ENCODE measurements at places on chromosomes 4 and X.

DNA sequence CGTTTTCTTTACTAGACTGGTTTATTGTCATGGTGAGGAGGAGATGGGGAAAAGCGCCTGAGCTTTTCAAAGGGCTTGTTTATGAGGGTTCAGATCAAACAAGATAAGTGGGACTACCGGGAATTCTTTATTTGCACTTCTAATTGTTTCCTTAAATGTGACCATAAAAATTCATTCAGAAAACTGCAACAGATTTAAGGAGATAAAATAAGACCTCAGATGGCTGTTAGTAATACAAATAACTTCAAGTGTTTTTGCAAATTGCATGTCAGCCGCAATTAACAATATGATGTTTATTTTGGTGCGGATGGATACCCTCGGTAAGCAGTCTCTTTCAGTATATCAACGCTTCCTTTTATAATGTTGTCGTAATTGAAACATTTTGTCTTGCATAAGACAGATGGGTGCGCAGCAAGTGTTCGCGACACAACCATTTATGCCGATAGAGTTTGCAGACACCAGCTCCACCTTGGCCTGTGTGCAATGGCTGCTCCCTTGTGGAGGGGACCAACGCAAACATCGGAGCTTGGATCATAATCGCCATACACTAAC is 151.0 kb downstream of the C4orf33 start:
- no peak for DNase-seq

DNA sequence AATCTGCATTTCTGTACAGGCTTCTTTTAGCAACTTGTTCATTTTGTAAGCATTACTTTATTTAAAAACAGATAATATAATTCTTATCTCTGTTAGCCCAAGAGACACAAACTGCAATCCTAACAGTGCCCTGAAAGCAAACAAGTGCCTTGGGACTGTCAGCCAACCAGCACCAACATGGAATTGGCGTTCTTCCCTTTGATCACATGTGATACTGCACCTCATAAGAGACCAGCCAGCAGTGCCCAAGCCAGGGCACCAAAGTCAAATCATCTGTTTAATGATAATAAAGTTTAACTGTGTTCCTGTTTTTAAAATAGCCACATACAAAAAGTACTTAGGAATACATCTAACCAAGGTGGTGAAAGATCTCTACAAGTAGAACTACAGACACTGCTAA is 223.2 kb downstream of the PRDM5 start:
- no peak for DNase-seq

GRCh38 chrX:19840899-19841648 is 46.3 kb downstream of the SH3KBP1 start:
- DNase-seq = no peak

GRCh38 chr4:79526641-79527565 is 118.9 kb upstream of the GK2 start:
- DNase-seq = no peak

GRCh38 chr4:186593587-186593973 is 38.2 kb upstream of the MTNR1A start:
- no peak for DNase-seq
